ENCODE measurements at places on chromosomes 12 and 14. TPM values are rescaled to one million over a fixed set of nuclear protein-coding genes. Genes with fewer than 3 reads are reported as not detected.

DPPA3 gene
- 0.19 TPM for total RNA-seq

VASH1 gene
- 3.6 TPM for total RNA-seq

GRCh38 chr12:90058704-90059103 lies 350.1 kb upstream of the ATP2B1 start:
- DNase-seq = no peak

- no peak for DNase-seq
These were observed 128.7 kb upstream of the C14orf180 start for GRCh38 chr14:104450811-104451401.

GRCh38 chr12:85575120-85576096 lies 260.8 kb downstream of the RASSF9 start:
- DNase-seq = peak; percentile 42

- DNase-seq = peak; percentile 13
These were observed 74.3 kb downstream of the TRHDE start for GRCh38 chr12:72346363-72346944.

GRCh38 chr14:24143511-24143910 lies 2.1 kb upstream of the EMC9 start:
- no peak for DNase-seq

- no peak for DNase-seq
These were observed 120.3 kb downstream of the SLC38A1 start for GRCh38 chr12:46148327-46149078.

GNB3 gene
- 0.14 TPM for total RNA-seq

DNA sequence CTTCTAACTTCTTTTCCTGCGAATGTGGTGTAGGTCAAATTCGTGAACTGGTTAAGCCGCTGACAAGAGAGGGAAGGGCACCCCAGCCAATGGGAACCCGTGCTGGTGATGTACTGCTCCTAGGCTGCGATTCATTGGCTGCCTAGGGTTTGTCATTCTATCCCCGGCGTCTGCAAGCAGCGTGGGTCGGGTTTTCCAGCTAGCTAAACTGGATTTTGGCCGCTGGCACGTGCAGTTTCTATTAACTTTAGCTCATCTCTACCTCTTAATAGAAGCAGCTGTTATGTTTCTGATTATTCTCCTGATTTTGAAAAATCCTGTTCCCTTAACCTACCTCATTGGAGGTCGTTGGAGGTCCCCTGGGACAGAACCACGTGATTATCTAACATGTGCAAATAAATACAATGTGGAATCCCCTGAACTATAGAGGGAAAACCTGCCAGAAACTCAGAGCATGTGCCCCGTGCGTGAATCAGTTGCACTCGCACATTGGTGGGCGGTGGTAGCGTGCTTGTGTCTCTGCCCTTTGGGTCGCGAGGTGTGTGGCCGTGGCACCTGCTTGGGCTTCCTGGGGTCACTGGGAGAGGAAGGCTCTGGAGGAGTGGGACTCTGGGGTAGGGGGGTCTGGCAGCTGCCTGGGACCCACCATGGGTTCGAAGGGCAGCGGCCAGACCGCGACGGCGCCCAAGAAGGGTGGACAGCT lies 876 bp upstream of the PPM1A start:
- peak; percentile 76 for DNase-seq

GRCh38 chr12:59651229-59651920 lies 55.5 kb downstream of the SLC16A7 start:
- DNase-seq = no peak

FAM90A1 gene
- total RNA-seq = 0.24 TPM

- DNase-seq = no peak
These were observed 103.3 kb downstream of the ADCK1 start for GRCh38 chr14:77903221-77903620.

- DNase-seq = no peak
These were observed 90.2 kb upstream of the USP44 start for GRCh38 chr12:95641299-95641952.

KLHDC1 gene
- total RNA-seq = 3.9 TPM

DNA sequence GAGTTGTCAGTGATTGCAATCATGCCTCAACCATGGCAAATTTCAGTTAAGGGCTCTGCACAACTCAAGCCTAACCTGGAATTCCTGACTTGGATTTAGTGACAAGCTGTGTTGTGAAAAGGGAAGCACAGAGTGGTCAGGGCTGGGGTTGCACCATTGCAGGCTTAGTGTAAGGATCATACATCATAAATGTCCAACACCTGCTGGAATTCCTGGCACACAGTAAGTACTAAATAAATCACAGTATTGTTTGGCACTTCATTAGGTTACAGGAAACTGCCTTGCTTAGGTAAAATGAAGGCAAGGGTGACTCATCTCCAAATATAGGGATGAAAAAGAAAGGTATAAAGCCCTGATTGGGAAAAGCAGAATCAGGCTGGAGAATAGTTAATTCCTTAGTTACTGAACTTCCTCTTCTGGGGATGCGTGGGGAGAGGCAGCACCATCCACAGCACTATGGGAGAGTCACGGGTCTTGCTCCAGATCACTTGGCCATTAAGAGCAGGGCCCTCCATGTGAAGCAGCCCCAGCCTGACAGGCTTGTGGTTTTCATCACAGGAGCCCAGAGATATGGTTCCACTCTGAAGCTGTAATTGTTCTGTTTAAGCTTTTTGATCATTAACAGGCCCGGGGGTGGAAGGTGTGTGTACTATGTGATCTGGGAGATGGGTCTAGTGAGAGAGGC lies 39.7 kb downstream of the SLC8A3 start:
- DNase-seq = no peak

SYNDIG1L gene
- total RNA-seq = under 0.01 TPM

DNA sequence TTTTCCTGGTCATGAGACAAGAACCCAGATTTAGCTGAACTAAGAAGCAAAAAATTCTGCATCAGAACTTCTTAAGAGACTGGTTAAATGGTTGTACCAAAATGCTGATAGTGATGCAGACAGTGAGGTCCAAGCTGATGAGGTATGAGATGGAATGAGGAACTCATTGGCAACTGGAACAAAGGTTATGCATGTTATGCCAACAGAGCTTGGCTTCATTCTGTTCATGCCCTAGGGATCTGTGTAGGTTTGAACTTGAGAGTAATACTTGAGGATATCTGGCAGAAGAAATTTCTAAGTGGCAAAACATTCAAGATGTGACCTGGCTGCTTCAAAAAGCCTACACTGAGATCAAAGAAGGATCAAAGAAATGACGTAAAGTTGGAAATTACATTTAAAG lies 398.0 kb downstream of the FSCB start:
- no peak for DNase-seq

DNA sequence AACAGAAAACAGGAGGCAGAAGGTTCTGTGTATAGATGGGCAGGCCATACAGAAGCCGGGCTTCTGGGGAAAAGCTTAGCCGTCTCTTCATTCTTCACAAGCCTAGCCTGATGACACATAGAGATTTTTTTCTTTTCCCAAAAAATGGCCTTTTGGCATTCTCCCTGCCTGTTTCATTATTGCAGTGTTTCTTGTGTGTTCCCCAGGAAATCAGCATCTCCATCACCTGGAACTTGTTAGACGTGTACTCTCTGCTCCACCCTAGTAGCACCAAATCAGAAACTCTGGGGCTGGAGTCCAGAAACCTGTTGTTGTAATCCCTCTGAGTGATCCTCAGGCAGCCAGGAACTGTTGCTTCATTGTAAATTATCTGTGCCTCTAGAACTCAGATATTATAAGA lies 388.1 kb downstream of the CCDC91 start:
- no peak for DNase-seq

LRRK2 gene
- 5.1 TPM for total RNA-seq

GRCh38 chr12:127162902-127163301 lies 1104.1 kb upstream of the TMEM132C start:
- no peak for DNase-seq

KIF26A gene
- 1.7 TPM for total RNA-seq

FSCB gene
- total RNA-seq = not detected

- DNase-seq = no peak
These were observed 20.9 kb downstream of the SYT1 start for GRCh38 chr12:78885466-78885865.

SCFD1 gene
- 78.1 TPM for total RNA-seq

KITLG gene
- total RNA-seq = 7.5 TPM

GRIN2B gene
- total RNA-seq = under 0.01 TPM

DNA sequence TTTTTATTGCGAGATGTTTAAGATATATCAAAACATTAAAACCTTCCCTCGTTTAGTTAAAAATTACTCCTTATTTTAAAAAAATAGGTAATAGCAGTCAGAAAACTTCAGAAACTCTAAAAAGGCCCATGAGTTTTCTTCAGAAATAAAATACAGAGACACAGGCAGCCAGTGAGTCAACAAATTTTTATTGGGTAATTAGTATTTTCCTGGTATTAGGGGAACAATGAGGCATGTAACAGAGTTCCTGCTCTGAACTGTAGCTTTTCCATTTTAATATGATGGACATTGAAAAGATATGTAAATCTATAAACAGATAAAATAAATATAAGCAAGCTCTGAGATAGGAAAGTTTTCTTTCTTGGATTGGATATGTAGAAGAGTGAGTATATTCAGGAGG lies 399 bp upstream of the ZNF705A start:
- no peak for DNase-seq

- DNase-seq = no peak
These were observed 40.3 kb downstream of the SOCS2 start for GRCh38 chr12:93612776-93613175.

DNA sequence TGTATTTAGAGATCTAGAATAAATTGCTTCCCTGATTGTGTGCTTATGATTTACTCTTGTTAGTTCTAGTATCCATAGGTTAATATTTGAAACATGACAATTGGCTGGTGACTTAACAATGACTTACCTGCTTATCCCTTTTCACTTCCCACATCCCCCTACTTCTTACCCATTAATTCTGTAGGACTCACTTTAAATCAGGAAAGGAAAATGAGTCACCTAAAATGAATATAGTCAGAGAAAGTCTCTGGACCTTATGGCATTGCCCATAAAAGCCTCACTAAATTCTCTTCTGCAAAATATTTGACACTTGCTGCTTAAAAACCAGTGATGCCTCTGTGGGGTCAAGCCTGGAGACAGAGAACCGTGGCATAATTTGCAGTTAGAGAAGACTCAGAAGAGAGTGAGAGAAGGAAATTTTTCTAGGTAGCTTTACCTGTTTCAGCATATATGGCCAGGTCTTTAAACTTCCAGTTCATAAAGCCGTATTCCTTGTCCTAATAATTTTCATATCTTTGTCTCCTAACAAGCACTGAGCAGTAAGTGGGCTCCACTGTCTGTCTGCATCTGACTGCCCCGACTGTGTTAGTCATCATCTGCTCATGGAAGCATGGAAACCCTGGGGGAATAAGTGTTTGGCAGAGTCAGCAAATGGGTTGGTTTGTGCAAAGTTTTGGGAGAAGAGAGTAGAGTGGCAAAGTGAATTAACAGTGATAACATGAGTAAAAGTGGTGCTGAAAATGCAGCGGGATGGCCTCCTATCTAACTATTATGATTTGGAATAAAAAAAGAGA lies 294.4 kb downstream of the AKAP6 start:
- DNase-seq = no peak

GRCh38 chr12:86710109-86710508 lies 453.9 kb upstream of the MGAT4C start:
- DNase-seq = no peak

HCAR3 gene
- 0.47 TPM for total RNA-seq

GRCh38 chr14:34781242-34781641 lies 66.8 kb upstream of the CFL2 start:
- no peak for DNase-seq

FAM222A gene
- total RNA-seq = 0.71 TPM

VPS33A gene
- 20.3 TPM for total RNA-seq

DNA sequence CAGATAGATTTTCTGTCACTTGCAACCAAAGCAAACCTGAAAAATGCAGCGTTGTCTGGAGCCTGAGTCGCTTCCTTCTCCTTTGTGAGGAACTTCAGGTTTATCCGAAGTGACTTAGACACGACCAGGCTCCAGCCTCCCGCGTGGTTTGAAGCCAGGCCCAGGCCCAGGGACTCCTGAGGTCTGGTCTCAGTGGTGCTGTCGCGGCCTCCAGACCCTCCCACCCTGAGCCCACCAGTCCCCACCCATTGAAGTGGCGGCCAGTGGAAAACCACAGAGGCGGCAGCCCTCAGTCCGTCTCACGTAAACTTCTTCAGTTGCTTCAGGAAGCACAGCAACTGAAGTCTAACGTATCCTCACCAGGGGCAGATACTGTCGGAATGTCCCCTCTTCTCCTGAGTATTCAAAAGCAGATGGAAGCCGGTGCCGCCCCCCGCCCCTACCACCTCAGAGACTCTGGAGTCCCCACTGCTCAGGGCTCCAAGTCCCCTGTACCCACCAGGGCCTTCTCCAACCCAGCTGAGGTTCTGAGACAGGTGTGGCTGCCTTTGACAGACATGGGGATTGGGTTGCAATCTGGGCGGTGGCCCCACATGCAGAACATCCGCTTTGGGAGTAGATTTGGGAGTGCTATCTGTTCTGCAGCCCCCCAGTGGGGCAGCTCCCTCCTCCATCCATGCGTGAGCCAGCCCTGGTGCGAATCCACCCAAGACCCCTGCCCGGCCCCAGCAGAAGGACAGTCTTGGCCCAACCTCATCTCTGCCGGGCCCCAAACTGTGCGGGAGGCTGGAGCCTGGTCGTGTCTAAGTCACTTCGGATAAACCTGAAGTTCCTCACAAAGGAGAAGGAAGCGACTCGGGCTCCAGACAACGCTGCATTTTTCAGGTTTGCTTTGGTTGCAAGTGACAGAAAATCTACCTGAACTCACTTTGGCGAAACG lies 26.6 kb upstream of the GALNT9 start:
- DNase-seq = no peak

DNA sequence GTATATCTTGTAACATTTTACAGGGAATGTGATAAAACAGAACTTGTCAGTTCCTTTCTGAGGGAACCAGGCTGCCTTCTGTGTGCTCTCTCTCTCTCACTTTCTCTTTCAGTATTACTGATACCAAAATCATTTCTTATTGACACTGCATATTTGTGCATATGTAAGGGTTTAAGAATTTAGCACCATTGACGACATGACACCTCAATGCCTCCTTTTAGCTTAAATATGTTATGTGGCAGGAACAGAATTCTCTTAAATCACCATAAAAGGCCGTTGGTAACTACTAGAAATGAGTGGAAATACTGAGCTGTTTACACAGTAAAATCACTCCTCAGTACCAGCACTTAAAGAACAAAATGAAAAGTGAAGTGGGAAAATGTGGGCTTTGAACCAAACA lies 457.7 kb upstream of the SYT1 start:
- no peak for DNase-seq

- DNase-seq = no peak
These were observed 56.9 kb downstream of the CDC42BPB start for GRCh38 chr14:103000291-103000921.

- DNase-seq = no peak
These were observed 25.7 kb upstream of the COCH start for GRCh38 chr14:30848449-30849240.

WASHC3 gene
- 72.8 TPM for total RNA-seq

Data from thymus (tissue), 14 donors.